ENCODE measurements at places on chromosomes 3 and 15. TPM values are rescaled to one million over a fixed set of nuclear protein-coding genes. Genes with fewer than 3 reads are reported as not detected.

GRCh38 chr3:79392479-79392878, 375.3 kb downstream of the ROBO1 start:
- no peak overlapping the region for H3K27ac ChIP-seq
- DNase-seq = no peak

GRCh38 chr15:55710286-55710685, 32.7 kb downstream of the PRTG start:
- H3K27me3 ChIP-seq = no peaks in the 10 kb centered on the region
- no peak overlapping the region for H3K4me3 ChIP-seq
- H3K36me3 ChIP-seq = no peaks in the 10 kb centered on the region
- peaks cover 3% of the 10 kb centered on the region for H3K4me1 ChIP-seq

- H3K27me3 ChIP-seq = no peaks in the 10 kb centered on the region
- DNase-seq = no peak
- peaks cover 23% of the 10 kb centered on the region for H3K4me1 ChIP-seq
- H3K27ac ChIP-seq = peak overlapping the region; percentile 50
- H3K36me3 ChIP-seq = peaks cover 18% of the 10 kb centered on the region
- H3K4me3 ChIP-seq = no peak overlapping the region
Observed at GRCh38 chr15:99212406-99212805, 37.0 kb downstream of the TTC23 start.

- H3K36me3 ChIP-seq = no peaks in the 10 kb centered on the region
- no peaks in the 10 kb centered on the region for H3K27me3 ChIP-seq
- peaks cover 13% of the 10 kb centered on the region for H3K4me1 ChIP-seq
- no peak overlapping the region for H3K4me3 ChIP-seq
- no peak overlapping the region for H3K27ac ChIP-seq
Observed at GRCh38 chr15:59276225-59277178, 69.9 kb downstream of the LDHAL6B start.

DNA sequence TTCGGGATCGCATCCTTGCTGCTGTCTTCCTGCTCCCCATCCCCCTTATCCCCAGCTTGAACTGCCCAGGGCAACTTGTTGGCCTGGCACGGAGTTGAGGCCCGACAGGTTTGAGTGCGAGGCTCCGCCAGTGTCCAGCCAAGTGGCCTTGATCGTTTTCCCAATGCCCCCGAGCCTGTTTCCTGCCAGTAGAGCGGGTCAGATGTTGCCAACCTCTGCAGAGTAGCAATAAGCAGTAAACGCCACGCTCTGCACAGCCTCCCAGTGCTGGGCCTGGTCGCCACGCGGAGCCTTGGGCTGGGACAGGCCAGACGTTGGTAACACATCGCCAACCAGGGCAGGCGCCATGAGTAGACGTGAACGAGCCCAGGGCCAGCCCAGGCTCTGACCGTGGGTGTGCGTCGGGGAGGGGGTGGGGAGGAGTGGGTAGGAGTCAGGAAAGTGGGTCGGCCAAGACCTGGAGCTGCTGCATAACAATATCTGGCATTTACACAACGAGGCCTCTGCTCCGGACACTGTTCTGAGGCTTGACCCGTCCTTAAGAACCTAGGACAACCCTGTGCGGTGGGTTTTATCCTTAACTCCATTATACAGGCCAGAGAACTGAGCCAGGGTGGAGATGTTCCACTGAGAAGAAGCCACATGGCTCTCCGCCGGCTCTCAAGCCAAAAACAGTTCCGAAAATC, 444 bp upstream of the ABHD14A start:
- no peaks in the 10 kb centered on the region for H3K27me3 ChIP-seq
- peak overlapping the region; percentile 99 for H3K27ac ChIP-seq
- peaks cover 62% of the 10 kb centered on the region for H3K4me1 ChIP-seq
- no peak for DNase-seq
- H3K4me3 ChIP-seq = peak overlapping the region; percentile 87
- no peaks in the 10 kb centered on the region for H3K36me3 ChIP-seq

GRCh38 chr15:62896969-62897486, 145.5 kb upstream of the TPM1 start:
- DNase-seq = peak; percentile 89
- no peaks in the 10 kb centered on the region for H3K36me3 ChIP-seq
- peak overlapping the region; percentile 35 for H3K4me3 ChIP-seq
- peaks cover 61% of the 10 kb centered on the region for H3K4me1 ChIP-seq

DNA sequence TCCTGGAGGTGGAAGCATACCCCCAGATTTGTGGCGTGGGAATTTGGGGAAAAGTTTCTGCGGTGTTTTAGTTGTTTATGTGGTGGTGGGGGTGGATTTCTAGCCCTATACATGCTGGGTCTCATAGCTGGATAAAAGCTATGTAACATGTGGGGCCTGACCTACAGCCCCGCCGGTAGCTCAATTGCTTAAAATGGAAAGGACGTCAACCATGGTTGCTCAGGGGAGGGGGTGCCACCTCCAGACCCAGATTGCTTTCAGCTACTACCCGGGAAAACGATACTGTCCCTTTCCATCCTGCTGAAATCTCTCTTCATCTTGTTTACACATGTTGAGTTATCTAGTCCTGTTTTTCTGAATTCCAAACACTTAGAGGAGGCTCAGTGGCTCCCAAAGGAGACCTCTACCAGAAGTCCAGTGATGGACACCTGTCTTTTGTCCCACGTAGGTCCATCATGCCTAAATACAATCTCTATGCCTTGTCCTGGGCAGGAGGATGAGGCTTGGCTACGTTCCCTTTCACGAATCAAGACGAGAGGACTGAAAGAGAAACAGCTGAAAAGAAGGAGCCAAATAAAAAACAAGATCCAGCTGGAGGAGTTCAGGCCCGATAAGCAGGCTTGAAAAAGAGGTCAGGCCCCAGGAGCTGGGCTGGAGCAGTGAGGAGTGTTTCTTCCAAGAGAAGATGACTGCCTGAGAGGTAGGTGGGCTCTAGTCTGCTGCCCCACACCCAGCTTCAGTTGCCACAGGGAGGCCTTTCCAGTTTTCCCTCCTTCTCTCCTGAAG, 72.1 kb upstream of the TPRG1 start:
- no peaks in the 10 kb centered on the region for H3K36me3 ChIP-seq
- peak overlapping the region; percentile 16 for H3K4me3 ChIP-seq
- peak; percentile 50 for DNase-seq
- H3K27ac ChIP-seq = peak overlapping the region; percentile 84
- peaks cover 9% of the 10 kb centered on the region for H3K4me1 ChIP-seq

Gene CP
- 6.2 TPM for total RNA-seq

- H3K36me3 ChIP-seq = no peaks in the 10 kb centered on the region
- H3K4me1 ChIP-seq = peaks cover 73% of the 10 kb centered on the region
- no peak overlapping the region for H3K4me3 ChIP-seq
- no peaks in the 10 kb centered on the region for H3K27me3 ChIP-seq
Observed at GRCh38 chr3:4587838-4588105, 94.6 kb downstream of the ITPR1 start.

- no peaks in the 10 kb centered on the region for H3K27me3 ChIP-seq
- no peak for DNase-seq
- no peak overlapping the region for H3K27ac ChIP-seq
- no peak overlapping the region for H3K4me3 ChIP-seq
Observed at GRCh38 chr3:158420654-158421396, 150.2 kb upstream of the MLF1 start.

GRCh38 chr15:101457696-101458095, 31.8 kb downstream of the PCSK6 start:
- peaks cover 56% of the 10 kb centered on the region for H3K4me1 ChIP-seq
- H3K27me3 ChIP-seq = no peaks in the 10 kb centered on the region
- no peaks in the 10 kb centered on the region for H3K36me3 ChIP-seq
- DNase-seq = no peak
- no peak overlapping the region for H3K4me3 ChIP-seq
- H3K27ac ChIP-seq = peak overlapping the region; percentile 76

- DNase-seq = no peak
- H3K4me3 ChIP-seq = no peak overlapping the region
- no peaks in the 10 kb centered on the region for H3K27me3 ChIP-seq
- H3K27ac ChIP-seq = peak overlapping the region; percentile 60
- peaks cover 23% of the 10 kb centered on the region for H3K4me1 ChIP-seq
- no peaks in the 10 kb centered on the region for H3K36me3 ChIP-seq
Observed at GRCh38 chr3:152222327-152222726, 46.4 kb upstream of the MBNL1 start.

GRCh38 chr15:82056958-82057823, 11.4 kb upstream of the MEX3B start:
- H3K27me3 ChIP-seq = peaks cover 76% of the 10 kb centered on the region
- H3K4me3 ChIP-seq = no peak overlapping the region
- H3K36me3 ChIP-seq = no peaks in the 10 kb centered on the region
- no peak overlapping the region for H3K27ac ChIP-seq
- DNase-seq = no peak
- H3K4me1 ChIP-seq = peaks cover 3% of the 10 kb centered on the region

GRCh38 chr3:32413845-32414521, 22.3 kb downstream of the CMTM7 start:
- H3K36me3 ChIP-seq = no peaks in the 10 kb centered on the region
- H3K27me3 ChIP-seq = no peaks in the 10 kb centered on the region
- peak overlapping the region; percentile 68 for H3K27ac ChIP-seq
- H3K4me1 ChIP-seq = peaks cover 14% of the 10 kb centered on the region
- DNase-seq = no peak

GRCh38 chr3:185549122-185549521, 3.3 kb downstream of the LIPH start:
- H3K36me3 ChIP-seq = no peaks in the 10 kb centered on the region
- no peaks in the 10 kb centered on the region for H3K27me3 ChIP-seq
- H3K4me3 ChIP-seq = no peak overlapping the region
- DNase-seq = no peak
- H3K4me1 ChIP-seq = no peaks in the 10 kb centered on the region
- H3K27ac ChIP-seq = peak overlapping the region; percentile 42

DNA sequence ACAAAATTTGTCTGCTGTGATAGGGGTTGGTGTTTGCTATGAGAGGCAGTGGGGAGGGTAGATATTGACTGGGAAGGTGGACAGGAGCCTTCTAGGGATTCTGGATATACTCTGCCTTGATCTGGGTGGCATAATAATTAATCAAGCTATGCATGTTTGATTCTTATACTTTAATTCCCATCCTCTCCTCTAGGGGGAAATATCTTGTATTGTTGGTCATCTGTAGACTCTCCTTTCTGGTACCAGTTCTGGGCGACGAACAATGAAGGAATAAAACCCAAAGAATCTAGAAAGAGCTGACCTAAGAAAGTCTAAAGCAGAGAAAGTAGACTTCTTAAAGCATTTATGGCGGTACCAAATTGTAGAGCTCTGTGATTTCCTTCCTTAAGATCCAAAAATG, 198.2 kb upstream of the STRIT1 start:
- H3K4me3 ChIP-seq = no peak overlapping the region
- DNase-seq = no peak
- no peak overlapping the region for H3K27ac ChIP-seq
- no peaks in the 10 kb centered on the region for H3K4me1 ChIP-seq
- H3K27me3 ChIP-seq = no peaks in the 10 kb centered on the region

Gene SPINK8
- total RNA-seq = not detected

DNA sequence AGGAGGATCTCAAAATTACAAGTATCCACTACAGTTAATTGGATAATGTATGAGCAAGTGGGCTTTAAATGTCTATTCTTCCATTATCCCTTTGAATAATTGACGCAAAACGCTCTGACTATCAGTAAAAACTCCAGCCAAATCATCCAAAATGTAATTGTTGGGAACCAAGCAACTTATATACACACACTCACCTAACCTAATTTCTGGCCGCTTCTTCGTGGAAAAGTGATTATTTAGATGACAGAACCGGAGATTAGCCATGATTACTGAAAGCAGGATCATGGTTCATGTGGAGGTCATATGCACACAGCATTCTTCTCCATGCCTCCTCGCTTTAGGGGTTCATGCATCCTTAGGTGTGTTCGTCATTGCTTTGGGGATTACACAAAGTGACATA, 992.4 kb downstream of the NAALADL2 start:
- H3K4me3 ChIP-seq = no peak overlapping the region
- no peaks in the 10 kb centered on the region for H3K27me3 ChIP-seq
- H3K27ac ChIP-seq = no peak overlapping the region
- no peaks in the 10 kb centered on the region for H3K36me3 ChIP-seq
- H3K4me1 ChIP-seq = no peaks in the 10 kb centered on the region
- no peak for DNase-seq

DNA sequence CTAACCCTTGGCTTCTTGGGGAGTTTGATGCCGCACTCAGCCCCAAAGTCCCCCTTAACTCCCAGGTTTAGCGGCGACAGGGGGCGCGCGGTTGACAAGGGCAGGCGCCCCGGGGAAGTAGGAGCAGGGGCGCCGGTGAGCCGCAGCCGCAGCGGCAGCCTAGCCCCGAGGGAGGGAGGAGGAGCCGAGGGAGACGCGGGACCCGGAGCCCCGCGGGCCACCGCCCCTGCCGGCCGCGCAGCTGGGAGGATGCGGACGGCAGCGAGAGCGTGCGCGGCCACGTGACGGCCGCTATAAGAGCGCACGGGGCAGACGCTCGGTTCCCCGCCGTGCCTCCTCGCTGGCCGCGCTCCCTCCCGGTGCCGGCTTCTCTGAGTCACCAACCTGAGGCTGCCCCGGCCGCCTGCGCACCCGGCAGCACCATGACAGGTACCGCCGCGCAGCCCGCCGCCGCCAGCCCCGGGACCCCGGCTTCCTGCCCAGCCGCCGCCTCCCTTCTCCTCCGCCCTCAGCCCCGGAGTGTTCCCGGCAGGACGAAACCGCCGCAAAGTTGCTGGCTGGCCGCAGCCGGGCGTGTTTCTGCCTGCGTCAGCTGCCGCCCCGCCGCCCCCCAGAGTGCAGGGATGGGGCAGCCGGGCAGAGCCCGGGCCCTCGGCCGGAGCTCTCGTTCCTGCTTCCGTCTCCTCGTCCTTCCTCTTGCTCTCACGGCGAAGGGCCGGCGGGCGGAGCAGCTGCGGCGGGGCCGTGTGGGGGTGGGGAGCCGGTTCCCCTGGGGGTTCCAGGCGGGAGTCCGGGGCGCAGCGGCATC, at the start of gene GYG1:
TSS of gene GYG1 (plus strand) at position 322 of the 808 bp plus-strand sequence. CDS start at position 423, 101 bp downstream.
- peaks cover 26% of the 10 kb centered on the region for H3K36me3 ChIP-seq
- peaks cover 44% of the 10 kb centered on the region for H3K4me1 ChIP-seq
- peak within 1 kb of the TSS; percentile 94 for H3K27ac ChIP-seq
- H3K27me3 ChIP-seq = no peaks in the 10 kb centered on the region
- peak; percentile 85 for DNase-seq
- peak within 1 kb of the TSS; percentile 80 for H3K4me3 ChIP-seq

- H3K36me3 ChIP-seq = no peaks in the 10 kb centered on the region
- no peaks in the 10 kb centered on the region for H3K4me1 ChIP-seq
- H3K27ac ChIP-seq = no peak overlapping the region
- no peak overlapping the region for H3K4me3 ChIP-seq
Observed at GRCh38 chr15:45471151-45471550, 51.4 kb downstream of the SLC30A4 start.

Gene LSAMP
- 1.2 TPM for total RNA-seq

Gene EHD4
- 46.4 TPM for total RNA-seq

Gene TCTA
- total RNA-seq = 17.7 TPM

DNA sequence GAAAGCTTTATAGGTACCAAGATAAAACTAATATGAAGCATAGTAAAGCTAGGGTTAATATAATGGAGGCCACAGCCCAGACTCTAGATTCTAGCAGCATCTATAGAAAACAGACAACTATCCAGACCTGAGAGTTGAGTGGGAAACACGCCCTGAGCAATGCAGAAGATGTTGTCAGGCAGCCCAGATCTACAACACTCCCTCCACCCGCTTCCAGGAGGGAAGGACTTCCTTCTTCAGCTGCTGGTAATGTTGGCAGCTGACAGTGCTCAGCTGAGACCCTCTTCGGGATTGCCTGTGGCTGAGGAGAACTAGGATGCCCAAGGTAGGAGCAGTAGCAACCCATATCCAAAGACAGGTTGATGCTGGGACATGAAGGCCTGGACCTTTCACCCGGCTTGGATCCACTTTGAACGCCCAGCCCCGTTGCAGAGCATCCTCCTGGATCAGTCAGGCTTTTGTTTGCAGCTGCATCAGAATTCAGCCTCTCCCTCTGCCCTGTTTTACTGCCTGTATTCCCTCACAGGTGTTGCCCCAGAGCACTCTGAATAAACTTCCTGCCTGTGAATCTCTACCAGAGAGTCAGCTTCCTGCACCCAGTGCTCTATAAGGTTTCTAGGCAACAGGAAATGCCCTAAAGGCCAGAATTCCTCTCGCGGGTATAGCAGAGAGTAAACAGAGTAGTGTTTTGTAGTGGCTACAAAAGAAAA, 174.7 kb upstream of the IL12A start:
- no peaks in the 10 kb centered on the region for H3K36me3 ChIP-seq
- peaks cover 33% of the 10 kb centered on the region for H3K4me1 ChIP-seq
- DNase-seq = no peak
- no peaks in the 10 kb centered on the region for H3K27me3 ChIP-seq
- no peak overlapping the region for H3K27ac ChIP-seq
